ENCODE measurements at places on chromosomes 5 and 9.

DNA sequence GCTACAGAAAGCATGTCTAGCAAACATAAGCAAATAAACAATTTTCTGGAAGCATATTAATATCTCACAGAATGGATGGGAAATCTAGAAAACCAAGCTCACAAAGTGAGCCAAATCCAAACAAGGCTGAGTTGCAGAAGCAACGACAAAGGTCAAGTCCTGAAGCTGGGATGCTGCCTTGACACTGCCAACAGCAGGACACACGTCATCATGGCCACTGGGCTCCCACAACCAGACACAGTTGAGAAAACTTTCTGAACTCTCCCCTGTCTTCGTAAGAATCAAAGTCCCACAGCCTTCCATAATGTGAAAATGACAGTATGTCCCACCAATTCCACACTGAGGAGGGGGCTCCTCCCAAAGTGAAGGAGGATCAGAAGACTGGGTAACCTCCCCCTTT lies 37.6 kb downstream of the EPB41L4A start:
- no peak for DNase-seq

DNA sequence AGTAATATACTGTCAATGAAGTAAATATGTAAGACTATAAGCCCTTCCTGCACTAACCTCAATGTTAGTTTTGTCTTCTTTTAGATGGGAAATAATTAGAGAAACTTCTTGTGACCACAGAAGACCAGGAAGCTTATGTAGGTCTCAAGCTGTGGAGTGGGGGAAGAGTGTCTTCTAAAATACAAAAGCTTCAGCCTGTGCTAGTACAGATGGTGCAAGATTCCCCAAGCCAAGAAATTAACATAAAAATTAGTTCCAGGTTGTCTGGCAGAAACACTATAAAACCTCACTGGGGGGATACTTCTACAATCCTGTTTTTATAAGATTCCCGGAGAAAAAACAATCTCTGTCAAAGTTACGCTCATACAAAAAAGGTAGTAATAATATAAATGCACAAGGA lies 103.6 kb downstream of the FNBP1 start:
- no peak for DNase-seq

GRCh38 chr9:37565661-37566618 lies 10.2 kb downstream of the FBXO10 start:
- no peak for DNase-seq

DNA sequence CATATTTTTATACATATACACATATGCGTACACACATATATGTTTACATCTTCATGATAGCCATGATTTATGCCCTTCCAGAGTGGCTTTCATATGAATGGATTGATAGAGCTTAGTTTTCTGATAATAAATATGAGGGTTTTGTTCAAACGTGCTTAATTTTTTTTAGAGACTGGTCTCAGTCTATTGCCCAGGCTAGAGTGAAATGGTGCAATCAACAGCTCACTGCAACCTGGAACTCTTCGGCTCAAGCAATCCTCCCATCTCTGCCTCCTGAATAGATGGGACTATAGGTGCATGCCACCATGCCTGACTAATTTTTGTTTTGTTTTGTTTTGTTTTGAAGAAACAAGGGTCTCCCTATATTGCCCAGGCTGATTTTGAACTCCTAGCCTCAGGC lies 48.6 kb upstream of the ZSWIM6 start:
- no peak for DNase-seq

DNA sequence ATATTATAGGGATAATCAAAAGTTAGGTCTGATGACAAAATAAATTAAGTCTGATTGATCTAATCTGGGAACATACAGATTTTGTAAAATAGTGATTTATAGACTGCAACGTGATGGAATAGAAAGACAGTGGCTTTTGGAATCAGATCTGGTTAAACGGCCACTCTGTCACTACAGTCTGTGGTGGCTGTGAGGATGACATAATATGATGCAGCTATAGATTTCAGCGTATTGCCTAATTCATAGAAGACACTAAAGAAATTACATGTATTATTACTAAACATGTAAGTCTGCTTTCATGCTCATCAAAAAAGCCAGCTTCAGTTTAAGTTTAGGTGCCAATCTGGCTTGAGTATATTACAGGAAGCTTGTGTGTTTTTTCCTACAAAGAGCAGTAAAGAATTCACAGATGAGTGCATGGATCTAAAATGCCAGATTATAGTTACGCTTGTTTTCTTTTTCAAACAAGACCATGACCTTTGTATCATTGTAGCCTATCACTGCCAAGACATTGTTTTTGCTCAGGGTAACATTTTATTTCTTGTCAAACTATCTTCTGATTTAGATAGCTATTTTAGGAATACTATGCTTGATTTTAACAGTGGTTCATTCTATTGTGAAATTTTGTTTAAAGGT lies 25.7 kb downstream of the CPEB4 start:
- no peak for DNase-seq

GRCh38 chr5:119315516-119315949 lies 40.3 kb upstream of the TNFAIP8 start:
- peak; percentile 71 for DNase-seq

DNA sequence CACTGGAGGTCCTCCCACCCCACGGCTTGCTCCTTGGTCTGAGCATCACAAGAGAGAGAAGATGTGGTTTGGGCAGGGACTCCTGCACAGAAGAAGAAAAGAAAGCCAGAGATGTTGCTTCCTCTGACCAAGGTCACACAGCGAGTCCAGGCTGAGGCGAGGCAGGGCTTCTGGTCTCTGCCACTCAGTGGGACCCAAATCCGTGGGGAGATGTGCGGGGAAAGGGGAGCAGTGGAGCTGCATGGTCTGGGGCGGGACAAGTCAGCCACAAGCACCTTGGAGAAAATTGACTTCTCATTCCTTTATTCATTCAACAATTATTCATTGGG lies 150.9 kb downstream of the C9orf50 start:
- no peak for DNase-seq

- no peak for DNase-seq
Measured at GRCh38 chr5:157989296-157989695, 130.4 kb upstream of the CLINT1 start.

- DNase-seq, result no peak
Measured at GRCh38 chr9:6656614-6657300, 11.2 kb upstream of the GLDC start.

GRCh38 chr9:135076143-135076875 lies 11.2 kb upstream of the OLFM1 start:
- DNase-seq, result peak; percentile 21

DNA sequence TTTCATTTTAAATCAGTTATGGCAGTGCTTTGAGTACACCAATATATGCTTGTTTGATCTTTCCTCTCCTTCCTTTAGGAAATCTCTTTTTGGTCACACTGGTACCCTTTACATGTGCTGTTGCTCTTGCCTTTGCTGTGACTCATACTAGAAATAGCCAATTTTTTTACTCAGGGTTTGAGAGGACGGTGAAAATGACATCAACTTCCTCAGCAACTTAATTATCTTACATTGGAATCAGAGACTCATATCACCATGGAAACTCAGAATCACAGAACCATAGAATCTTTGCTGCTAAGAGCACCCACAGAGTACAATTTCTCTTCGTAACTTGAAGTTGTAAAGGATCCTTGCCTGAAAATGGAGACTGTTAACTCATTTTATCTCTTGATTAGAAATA lies 13.8 kb upstream of the ZNF300 start:
- DNase-seq, result no peak

- no peak for DNase-seq
Measured at GRCh38 chr5:150266871-150267291, 22.7 kb downstream of the CAMK2A start.

GRCh38 chr5:159231167-159231566 lies 21.8 kb upstream of the RNF145 start:
- no peak for DNase-seq

DNA sequence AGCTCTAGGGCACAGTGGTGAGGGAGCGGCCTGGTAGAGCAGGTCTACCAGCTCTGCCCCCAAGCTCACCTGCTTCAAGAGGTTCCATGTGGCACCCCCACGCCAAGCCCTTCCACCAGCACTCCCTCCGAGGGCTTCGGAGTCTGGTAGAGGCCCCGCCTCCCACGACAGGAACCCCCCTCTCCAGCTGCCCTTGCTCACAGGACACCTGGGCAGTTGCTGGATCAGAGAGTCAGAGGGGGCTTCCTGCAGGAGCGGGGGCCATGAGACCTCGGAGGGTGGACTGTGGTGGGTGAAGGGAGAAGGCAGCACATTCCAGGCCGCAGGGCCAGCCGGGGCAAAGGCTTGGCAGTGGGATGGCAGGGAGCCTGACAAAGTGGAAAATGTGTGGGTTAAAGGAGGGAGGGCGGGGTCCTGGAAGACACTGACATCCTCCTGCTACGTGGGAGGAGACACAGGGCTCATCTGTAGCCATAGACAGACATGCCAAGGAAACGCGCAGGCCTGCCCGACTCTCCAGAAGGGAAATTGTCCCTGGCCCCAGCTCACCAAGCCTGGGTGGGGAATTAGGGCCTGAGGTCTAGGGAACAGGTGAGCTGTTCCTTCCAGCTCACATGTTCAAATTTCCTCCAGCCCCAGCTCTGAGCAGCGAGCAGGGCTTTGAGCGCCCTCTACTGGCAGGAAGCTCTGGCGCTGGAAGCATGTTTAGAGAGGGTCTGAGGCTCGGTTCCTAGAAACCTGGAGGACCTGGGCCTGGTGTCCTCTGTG lies 74.2 kb downstream of the NTNG2 start:
- peak; percentile 87 for DNase-seq

DNA sequence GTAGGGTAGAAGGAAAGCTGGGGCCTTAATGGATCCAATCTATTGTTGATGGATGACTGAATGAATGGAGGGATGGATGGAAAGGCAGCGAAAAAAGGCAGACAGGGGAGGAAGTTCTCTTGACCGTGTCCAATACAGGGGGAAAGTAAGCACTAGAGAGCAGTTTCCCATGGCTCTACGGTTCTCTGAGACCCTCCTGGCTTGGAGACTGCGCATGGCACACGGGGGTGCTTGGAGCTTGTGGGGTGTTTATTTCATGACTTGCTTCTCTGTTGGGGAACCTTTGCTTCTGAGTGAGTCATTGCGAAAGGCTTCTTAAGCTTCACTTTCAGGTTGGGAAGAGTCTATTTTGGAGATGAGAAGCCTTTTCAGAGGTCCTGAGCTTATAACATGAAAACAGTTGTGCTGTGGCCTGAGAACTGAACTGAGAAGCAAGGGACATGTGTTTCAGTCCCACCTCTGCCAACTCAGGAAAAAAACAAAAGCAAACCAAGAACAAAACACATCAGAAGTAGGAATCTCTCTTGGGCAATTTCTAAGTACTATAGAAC lies 12.8 kb upstream of the TEX48 start:
- peak; percentile 60 for DNase-seq
